ENCODE measurements at places on chromosomes 4 and X.
A peak's percentile ranks its signal among the peaks of the same experiment; 100 is the strongest.

GRCh38 chrX:13938829-13939530 lies 90.7 kb downstream of the GEMIN8 start:
- DNase-seq: no peak

GRCh38 chr4:41645728-41646390 lies 102.7 kb downstream of the PHOX2B start:
- no peak for DNase-seq

- DNase-seq: peak; percentile 97
These were observed 19.7 kb upstream of the CXCL6 start for GRCh38 chr4:73816814-73817213.

DNA sequence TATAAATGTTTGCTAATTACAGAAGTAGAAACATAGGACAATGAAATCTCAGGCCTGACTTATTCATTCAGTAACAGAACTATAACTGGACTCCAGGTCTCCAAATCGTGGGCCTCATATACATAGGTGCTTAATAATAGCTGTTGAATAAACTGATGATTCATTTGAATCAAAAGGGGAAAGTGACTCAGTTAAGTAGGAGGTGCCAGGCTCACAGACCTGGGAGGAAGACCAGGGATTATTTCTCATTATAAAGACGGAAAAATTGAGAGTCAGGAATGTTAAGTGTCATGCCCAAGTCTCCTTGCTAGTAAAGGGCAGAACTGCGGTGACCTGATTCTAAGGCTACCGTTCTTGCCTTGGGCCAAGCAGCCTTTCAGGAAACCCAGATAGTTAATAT lies 131.5 kb downstream of the HS3ST1 start:
- DNase-seq: peak; percentile 6

DNA sequence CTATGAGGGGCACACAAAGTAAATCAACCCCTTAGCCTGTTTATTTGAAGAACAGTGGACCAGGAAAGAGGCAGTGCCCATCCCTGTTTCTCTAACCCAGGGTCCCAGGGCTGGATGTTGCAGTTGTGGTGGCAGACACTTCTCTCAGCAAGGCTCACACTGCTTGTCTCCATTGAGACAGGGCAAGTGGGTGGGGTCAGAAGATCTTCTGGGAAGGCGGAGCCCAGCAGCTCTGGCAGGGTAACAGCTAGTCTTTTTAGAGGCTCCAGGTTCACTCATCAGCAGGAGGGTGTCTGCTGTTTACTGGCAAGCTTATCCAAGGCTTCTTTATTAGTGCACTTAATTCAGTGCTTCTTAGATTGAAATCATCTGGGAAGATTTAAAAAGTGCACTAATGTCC lies 659.8 kb upstream of the DIPK2B start:
- no peak for DNase-seq

GRCh38 chr4:88320224-88320779 lies 35.9 kb upstream of the PPM1K start:
- DNase-seq: peak; percentile 19

DNA sequence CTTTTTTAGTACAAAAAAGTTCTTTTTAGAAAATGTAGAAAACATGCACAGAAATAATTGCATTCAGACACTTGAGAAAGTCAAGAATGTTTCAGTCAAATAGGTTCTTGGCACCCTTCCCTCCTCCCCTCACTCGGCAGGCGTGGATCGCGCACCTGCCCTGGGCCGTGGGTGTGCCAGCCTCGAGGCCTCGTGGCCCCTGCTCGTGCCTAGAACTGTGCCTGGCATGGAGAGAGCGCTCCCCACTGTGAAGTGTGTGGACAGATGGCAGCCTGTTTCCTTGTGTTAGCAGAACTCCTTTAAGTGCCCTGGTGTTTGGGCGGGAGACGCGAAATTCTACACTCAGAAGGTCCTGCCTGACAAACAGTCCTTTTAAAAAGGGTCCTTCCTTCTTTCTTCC lies 14.7 kb downstream of the RGS12 start:
- no peak for DNase-seq

DNA sequence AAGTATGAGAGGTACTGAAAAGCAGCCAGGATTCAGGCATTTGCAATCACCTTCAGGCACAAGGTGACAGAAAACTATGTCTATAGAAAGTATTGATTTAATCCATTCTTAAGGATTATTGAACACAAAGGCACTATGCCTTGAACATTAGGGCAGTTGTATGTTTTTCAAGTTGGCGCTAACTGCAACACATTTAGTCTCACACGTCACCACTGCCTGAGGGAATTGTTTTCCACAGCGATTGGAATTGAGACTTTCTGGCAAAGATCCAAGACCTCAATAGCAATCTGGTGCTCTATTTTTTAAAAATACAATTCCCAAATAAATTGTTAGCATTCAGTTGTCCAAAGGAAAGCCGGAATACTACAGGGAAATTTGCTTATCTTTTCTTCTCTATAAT lies 52.7 kb upstream of the FTHL17 start:
- DNase-seq: no peak

DNA sequence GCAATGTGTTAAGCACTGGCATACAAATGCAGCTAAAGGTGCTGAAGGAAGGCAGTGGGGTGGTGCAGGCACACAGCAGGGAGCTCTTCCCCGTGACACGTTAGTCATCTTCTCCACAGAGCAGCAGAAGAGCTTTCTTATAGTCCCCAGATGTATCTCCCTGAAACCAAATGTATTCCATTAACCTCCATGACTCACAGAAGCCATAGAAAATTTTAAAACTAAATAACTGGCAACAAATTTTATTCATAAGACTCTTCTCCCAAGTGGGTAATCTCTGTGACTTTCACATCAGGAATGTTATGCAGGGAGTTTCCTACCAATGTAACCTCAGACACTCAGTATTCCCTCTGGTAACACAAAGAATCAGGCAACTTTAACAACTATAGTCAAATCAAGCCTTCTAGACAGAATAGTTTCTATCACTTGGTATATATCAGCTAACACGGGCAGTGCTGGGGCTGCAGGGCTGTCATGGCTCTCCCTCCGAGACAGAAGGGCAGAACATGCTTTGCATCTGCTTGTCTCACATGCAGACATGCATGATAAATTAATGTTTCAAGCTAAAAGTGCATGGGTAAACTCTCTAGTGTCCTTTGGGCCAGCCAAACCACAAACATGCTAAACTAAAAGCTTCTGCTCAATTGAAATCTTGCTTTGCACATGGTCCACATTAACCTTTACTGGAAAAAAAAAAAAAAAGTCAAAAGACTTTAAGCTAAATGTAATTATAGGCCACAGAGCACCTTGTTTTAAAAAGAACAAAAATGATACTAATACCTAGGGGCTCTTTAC lies 28.2 kb downstream of the ANXA5 start:
- peak; percentile 93 for DNase-seq

DNA sequence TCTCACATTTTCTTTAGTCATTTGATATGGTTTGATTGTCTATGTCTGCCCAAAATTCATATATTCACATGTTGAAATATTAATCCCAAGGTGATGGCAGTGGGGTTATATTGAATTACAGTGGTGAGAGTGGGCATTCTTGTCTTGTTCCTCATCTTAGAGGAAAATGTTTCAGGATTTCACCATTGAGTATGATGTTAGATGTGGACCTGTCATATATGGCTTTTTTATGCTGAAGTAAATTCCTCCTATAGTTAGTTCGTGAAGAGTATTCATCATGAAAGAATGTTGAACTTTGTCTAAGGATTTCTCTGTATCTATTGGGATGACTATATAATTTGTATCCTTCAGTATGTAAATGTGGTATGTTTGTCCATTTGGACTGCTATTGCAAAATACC lies 512.3 kb upstream of the EPHA5 start:
- DNase-seq: no peak

DNA sequence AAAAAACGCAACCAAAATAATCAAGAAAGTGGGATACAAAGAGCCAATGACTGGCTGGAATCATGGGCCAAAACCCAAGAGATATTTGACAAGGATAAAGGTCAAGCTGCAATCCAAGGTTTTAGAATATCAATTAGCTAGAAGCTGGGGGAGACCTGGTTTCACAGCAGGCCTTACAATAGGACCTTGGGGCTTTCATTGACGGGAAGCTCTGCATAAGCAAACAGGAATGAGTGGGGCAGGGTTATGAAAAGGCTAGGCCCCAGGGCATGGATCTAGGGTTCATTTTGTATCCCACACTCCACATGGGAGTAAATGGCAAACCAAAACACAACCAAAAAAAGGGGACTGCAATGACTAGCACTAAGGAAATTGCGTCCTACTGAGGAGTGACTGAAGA lies 215.3 kb downstream of the HS6ST2 start:
- no peak for DNase-seq

DNA sequence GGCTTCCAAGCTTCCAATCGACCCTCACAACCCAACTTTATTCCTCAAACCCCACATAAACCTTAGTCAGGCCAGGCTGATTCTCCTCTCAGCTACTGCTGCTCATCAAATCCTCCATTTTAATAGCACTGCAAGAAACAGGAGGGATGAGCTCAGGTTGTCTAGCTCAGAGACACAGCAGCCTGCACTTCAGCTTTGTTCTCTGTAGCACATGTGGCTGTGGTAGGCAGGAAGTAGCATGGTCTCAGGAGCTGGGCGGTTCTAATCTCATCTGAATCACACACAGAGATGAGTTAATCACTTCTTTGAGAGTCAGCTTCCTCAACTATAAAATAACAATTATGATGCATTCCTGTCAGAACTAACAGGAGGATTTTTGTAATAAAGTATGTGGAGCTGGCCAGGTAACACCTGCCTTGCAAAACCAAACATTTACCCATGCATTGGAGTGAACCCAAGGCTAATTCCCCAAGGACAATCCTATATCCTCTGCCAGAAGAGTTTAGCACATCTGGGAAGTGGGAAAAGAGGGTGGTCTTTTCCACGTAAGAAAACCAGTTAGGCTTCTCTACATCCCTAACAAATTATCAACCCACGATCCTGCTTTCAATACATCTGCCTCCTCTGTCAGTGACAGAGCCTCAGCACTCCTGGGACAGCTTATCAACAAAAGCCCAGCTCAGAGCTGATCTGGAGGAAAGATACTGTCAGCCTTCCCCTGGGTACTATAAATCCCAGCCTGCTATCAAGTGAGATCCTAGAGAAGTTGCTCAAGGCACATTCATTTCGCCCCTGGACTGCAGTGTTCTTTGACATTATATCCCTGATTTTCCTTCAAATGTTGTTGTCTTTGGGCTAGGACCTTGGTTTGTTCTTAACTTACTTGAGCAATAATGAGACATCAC lies 32.8 kb downstream of the ELOVL6 start:
- peak; percentile 91 for DNase-seq

DNA sequence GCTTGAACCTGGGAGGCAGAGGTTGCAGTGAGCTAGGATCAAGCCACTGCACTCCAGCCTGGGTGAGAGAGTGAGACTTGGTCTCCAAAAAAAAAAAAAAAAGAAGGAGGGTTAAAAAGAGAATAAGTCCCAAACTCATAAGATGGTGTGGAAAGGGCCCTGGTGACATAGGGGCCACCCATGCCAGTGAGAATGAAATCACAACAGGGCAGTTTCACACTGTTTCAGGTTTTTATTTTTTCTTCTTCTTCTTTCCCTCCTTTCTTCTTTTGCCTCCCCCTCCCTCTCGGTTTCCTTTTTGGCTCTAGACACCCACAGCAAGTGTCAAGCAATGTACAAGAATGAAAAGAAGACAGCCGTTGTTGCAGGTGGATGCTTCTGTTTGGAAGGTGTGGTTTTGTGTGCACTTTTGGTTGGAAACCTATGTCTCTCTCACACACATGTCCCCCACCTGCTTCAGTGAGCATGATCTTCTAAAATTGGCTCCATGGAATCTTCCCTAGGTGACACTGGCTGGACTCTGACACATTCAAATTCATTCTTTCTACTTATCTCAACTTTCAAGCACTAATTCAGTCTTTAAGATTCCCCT lies 14.4 kb upstream of the TLR8 start:
- no peak for DNase-seq

- peak; percentile 81 for DNase-seq
These were observed 40.5 kb downstream of the HAND2 start for GRCh38 chr4:173489514-173489913.

DNA sequence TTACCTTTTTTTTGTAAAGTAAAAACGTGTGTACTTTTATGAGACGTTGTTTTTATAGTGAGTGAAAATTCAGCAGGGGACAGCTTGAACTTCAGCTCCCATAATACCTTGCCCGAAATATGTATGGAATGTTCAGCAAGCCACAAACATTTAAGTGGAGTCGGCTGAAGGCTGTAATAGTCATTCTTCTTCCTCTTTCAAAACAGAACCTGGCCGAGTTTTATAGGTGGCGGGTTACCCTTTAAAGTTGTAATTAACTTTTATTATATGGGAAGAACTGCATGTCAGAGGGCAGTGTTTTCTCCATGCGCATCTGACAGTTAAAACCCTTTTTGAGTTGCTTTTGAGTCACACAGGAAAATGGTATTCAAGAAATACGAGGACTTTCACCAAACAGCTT lies 50.7 kb downstream of the CLDN34 start:
- peak; percentile 86 for DNase-seq

- DNase-seq: no peak
These were observed 35.2 kb downstream of the ABLIM2 start for GRCh38 chr4:8123389-8123788.

DNA sequence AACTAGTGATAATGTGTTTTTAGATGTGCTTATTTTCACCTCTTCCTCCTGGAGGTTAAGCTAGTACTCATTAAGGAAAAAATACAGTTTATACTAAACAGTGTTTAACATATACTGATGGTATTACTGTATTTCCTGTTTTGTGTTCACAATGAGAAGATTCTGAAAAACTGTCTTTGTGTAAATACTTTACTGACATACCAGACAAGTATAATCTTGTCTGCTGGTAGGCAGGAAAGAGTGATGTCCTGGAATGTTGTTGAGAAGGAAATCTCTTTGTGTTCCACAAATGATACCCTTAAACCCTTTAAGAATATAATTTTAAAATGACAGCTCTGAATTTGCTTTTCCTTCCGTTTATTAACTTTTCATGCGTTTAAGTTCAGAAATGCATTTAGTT lies 205.5 kb upstream of the NUDT6 start:
- peak; percentile 65 for DNase-seq

DNA sequence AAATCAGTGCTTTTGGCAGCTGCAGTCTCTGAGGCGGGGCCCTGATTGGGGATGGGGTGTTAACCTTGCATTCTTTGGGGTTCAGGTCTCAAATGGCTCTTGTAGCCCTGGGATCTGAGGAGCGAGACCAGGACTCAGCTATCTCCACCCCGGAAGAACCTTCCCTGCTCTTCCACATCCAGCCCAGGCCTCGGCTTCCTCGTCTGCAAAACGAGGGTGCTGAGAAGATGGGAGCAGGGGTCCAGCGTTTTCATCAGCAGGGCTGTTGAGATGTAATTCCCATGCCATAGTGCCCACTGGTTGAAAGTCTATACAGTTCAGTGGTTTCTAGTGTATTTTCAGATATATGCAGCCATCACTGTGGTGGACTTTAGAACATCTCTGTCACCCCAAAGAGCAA lies 34.6 kb upstream of the WFS1 start:
- no peak for DNase-seq

GRCh38 chr4:41734371-41734770 lies 14.2 kb downstream of the PHOX2B start:
- DNase-seq: no peak

GRCh38 chr4:20249333-20249732 lies 2.4 kb upstream of the SLIT2 start:
- DNase-seq: peak; percentile 69

- DNase-seq: peak; percentile 94
These were observed 19.5 kb downstream of the WWC2 start for GRCh38 chr4:183118585-183118984.

All from iris pigment epithelial cell (primary cell).